ENCODE measurements at places on chromosomes 7 and 10.

DNA sequence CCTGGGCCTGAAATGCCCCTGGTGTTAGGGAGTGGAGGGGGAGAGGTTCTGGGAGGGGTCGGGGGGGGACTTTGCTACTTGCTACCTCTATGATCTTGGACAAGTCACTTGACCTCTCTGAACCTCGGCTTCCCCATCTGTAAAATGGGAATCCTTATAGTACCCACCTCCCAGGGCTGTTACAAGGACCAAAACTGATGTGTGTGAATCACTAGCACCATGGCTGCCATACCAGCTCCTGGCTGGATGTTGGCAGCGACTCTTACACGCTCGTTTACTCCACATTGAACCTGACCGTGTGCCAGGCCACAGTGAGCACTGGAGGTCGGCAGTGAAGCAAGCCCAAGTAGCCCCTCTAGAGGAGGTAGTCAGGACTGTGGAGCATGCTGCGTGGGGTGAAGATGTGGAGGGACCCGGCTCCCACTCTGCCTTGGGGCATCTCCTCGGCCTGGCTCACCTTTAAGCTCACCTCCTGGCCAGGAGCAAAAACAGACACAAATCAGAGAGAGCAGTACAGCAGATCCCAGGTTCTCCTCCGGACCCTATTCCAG lies 28.9 kb downstream of the PPIF start:
- no peak for DNase-seq

DNA sequence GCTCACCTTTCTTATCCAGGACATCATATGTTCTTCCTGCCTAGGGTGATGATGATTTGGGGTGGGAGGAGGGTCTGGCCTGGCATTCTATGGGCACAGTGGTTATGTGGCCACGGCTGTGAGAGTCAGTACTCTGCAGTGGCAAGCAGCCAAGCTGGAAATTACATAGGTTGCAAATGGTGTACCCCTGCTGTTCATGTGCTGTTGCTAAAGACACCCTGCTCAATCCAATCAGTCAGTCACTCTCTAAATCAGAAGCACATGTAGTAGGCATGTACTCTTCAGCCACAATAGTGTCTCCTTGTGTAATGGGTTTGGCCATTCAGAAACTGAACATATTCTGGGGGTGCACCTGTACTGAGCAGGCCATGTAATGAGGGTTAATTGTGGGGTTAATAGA lies 449.1 kb upstream of the ANKRD30A start:
- DNase-seq: no peak

DNA sequence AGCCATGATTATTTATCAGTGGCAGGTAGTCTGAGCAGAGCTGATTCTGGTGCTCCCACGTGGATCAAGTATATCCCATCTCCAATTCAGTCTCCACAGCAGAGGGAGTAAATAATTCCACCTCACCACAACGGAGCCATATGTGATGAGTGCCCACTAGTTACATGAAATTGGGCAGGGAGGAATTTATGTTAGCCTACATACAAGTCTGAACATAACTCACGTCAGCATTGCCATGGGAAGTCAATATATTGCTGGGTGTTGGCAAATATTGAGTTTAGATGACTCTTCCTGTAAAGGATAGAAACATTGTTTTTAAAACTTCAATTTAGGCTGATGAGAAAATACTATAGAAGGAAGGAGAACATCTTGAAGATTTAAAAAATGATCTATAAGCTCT lies 269.0 kb upstream of the BMPER start:
- DNase-seq: no peak

GRCh38 chr7:142231716-142232115 lies 26.1 kb downstream of the PRSS58 start:
- DNase-seq: no peak

DNA sequence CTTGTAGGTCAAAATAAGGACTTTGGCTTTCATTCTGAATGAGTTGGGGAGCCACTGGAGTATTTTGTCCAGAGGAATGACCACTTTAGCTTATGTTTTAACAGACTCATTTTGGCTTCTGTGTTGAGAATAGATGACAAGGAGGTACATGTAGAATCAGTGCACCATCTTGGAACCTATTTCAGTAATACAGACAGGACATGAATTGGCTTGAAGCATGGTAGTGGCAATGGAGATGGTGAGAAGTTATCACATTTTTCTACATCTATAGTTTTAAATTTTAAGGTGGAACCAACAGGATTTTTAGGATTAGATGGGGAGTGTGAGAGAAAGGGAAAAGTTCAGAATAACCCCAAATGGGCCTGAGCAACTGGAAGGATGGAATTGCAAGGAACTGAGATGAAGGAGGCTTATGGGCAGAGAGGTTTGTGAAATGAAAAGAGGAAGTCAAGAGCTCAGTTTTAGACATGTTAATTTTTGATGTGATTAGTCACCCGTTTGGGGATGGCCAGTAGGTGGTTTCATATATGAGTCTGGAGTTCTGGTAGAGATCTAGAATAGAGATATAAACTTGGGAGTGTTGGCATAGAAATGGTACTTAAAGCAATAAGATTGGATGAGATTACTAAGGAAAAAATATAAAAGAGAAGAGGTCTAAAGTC lies 89.2 kb upstream of the JAZF1 start:
- no peak for DNase-seq

GRCh38 chr7:75559355-75559975 lies 67.3 kb downstream of the SPDYE5 start:
- DNase-seq: no peak

- no peak for DNase-seq
Observed at GRCh38 chr10:103044942-103045489, 126.9 kb downstream of the CNNM2 start.

GRCh38 chr10:1882180-1882579 lies 144.9 kb upstream of the ADARB2 start:
- DNase-seq: no peak

DNA sequence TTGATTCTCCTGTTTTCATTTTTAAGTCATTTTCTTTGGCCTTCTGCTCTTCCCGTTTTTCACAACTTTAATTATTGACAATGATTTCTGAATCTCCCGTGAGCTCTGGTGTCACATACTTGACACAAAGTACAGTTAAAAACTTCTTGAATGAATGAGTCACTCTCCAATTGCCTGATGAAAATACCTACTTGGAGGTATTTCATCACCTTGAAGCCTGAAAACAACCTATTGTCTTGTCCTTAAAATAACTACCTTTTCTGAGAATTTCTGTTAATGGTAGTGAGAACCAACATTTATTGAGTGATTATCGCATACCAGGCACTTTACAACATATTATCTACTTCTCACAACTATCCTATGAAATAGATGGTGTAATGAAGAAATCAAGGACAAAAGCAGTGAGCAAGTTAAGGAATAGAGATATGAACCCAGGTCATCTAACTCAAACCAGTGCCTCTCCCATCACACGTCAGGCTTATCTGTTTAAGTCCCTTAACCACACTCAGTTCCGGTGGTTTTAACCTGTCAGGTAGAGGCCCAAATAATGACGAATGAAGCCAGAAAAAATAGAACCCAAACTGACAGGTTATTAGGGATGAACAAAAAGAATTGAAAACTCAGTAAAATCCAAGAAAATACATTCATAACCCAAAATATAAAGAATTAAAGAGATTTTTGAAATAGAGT lies 11.6 kb downstream of the BET1 start:
- DNase-seq: no peak

GRCh38 chr7:126065766-126066165 lies 1136.1 kb upstream of the POT1 start:
- no peak for DNase-seq

DNA sequence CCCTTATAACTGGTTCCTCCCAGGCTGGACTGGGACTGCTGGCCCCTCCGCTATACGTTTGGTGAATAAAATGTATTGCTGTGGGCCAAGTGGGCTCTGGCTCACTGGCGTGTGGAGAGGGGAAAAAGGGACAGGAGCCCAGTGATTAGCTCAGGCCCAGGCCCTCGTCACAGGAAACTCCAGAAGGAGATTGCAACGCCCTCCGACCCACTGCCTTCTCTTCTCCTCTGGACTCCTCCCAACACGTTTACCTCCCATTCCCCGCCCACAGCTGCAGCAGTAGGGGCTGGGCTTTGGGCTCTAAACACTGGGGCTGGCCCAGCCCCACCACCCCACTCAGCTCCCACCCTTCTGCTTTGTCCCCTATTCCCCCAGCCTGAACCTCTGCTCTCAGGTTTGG lies 173.9 kb downstream of the NEURL1 start:
- DNase-seq: no peak

- no peak for DNase-seq
Observed at GRCh38 chr7:698515-699475, 27.7 kb upstream of the DNAAF5 start.

GRCh38 chr10:50605951-50606270 lies 17.8 kb downstream of the SGMS1 start:
- no peak for DNase-seq

DNA sequence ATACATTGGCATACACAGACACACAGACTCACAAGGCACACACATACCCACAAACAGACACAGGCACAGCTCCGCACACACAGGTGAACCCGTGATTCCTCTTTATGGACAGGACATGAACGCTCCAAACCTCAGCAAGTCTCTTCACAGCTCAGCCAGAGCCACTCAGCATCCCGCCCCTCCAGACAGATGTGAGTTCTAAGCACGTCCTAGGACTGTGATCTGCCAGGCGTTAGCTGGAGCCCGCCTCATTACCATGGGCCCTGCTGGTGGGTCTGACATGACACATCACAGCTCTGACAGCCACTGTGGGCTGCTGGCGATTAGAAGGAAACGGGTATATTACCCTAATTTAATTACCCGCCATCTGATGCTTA lies 176.7 kb upstream of the PPP2R2D start:
- no peak for DNase-seq

All from stimulated activated CD4-positive, alpha-beta T cell treated with anti-CD3 and anti-CD28 coated beads, Interleukin-1b, Interleukin-23, amount 100 ng/mL, for 1 hour (primary cell).